ENCODE measurements at places on chromosomes 7 and 10.

DNA sequence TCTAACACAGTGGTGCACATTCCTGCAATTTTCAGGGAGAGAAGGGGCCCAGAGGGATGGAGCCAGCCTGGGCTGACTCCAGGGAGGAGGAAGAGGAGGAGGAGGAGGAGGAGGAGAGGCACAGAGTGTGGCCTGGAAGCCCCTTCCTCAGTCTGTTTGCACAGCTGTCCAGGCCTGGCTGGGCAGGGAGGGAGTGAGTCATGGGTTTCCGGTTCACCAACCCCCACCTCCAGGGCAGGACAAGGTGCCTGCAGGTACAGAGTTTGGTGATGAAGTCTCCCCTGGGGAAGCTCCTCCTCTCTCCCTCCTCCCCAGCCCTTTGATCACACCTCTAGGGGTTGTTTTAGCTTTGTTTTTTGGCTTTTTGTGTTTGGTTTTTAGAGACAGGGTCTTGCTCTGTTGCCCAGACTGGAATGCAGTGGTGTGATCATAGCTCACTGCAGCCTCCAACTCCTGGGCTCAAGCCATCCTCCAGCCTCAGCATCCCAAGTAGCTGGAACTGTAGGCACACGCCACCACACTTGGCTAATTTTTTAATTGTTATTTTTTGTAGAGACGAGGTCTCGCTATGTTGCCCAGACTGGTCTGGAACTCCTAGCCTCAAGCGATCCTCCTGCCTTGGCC lies 77.5 kb upstream of the CUX1 start:
- no peak for DNase-seq

DNA sequence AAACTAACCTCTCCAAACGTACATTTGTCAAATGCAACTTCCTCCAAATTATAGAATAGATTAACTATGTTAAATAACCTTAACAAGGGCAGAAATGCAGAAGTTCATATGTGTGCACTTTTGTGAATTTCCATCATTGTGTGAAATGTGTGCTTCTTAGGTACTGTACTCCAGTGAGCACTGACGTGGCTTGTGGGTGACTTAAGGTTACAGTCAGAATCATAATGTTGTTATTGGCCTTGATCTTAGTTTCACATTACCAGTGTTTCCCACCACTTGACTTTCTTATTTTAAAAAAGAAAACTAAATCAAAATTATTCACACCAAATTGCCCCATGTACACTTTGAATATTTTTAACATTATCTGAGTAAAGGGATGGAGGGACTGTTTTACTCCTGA lies 155.1 kb upstream of the FZD8 start:
- DNase-seq = no peak

- DNase-seq = peak; percentile 90
Observed at GRCh38 chr10:5623081-5623748, 43.2 kb downstream of the ASB13 start.

DNA sequence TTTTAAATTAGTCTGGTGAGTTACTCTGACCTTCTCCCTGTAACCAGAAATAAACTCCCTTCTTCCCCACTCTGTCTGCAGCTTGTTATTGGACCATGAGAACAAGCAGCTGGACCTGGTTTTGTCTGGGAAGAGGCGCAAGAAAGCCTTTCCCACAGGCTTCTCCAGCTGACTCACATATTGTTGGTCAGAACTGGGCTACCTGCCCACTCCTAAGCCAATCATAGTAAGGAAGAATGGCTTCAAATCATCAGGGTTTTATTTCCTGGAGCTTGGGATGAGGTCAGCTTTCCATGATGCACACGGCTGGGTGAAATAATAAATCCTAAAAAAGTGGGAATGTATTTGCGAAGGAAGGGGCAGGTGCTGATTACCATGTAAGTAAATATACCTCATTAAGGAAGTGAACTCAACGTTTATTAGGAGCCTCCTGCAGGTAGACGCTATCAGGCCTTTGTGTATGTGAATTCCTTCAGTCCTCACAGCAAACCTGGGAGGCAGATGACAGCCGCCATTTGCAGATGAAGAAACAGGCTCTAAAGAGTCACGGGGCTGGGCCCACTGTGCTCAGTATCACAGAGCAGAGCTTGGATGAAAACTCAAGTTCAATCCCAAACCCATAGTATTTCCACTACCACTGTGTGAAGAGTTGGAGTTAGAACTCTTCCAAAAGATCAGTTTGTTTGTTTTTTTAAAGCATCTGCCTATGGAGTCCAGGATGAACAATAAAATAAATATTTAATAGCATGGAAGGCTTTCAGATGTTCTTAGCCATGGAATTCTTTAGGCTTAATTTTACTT lies 32.8 kb downstream of the IL15RA start:
- DNase-seq = peak; percentile 93

GRCh38 chr7:151320263-151320845 lies 21.3 kb upstream of the NUB1 start:
- no peak for DNase-seq

DNA sequence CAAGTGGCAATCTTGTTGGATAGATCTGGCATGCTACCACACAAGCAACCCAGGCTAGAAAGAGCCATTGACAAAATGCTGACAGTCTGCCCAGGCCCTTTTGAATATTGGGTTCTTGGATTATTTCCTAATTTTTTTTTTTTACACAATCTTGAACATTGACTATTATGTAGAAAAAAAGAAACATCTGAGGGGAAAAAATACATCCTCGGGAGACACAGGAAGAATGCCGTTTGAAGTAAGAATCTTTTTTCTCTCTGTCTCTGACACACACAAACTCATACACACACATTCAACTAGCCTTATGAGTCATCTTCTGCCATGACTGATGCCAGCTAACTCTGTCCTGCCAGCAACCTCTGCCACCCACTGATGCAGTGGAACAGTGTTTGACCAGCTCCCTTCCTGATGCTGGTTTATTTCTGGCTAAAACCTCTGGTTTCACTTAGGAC lies 47.2 kb downstream of the SORBS1 start:
- peak; percentile 68 for DNase-seq

GRCh38 chr10:1644191-1644711 lies 93.1 kb downstream of the ADARB2 start:
- DNase-seq = no peak

DNA sequence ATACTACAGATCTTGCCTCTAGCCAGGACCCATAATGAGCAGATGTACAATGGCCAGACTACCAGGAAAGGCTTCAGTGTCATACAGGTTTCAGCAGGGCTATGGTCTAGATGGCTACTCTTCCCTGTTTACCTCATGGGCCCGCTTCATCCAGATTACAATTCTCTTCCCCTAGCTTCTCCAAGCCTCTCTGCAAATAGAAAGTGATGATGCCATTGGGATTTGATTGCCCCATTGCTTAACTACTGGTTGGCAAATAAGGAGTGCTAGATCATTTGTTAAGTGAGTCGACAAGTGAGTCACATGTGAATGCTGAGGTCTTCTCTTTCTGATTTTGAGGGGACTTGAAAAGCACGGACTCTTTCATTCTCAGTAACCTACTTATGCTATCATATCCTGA lies 361.5 kb upstream of the LRRTM3 start:
- no peak for DNase-seq

DNA sequence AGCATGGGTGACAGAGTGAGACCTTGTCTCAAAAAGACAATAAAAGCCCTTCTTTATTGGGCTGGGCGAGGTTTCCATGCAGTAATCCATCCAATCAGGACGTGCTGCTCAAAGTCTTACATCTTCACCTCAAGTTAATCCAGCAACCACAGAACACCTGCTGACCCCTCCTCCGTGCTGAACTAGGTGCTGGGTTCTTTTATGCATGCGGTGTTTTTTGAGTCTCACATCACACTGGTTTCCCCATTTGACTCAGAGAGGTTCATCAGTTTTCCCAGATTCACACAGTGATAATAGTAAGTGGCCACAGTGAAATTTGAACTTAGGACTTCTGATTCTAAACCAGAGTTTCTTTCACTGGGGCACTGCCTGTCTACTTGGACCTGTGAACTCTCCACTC lies 58.3 kb upstream of the GTF2I start:
- DNase-seq = no peak

- no peak for DNase-seq
Observed at GRCh38 chr10:46012746-46013145, 17.7 kb downstream of the NCOA4 start.

- DNase-seq = no peak
Observed at GRCh38 chr7:1259621-1260243, 27.1 kb downstream of the UNCX start.

DNA sequence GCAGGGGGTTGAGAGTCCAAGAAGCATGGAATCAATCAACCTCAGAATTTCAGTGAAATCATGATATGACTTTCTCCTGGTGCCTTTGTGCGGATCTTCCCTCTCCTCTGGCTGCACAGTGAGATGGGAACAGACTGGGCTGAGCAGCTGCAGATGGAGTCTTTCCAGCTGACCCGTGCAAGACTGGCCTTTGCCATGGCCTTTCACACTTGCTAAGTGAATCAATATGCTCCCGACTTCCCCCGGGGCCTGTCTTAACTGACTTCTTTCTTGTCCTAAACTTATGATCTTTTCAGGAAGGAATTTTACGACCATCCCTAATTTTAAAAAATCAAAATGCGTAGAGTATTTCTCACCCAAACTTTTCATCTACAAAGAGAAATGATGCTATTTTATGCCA lies 469.9 kb downstream of the GALNT17 start:
- no peak for DNase-seq

- no peak for DNase-seq
Observed at GRCh38 chr7:140889645-140890044, 35.1 kb downstream of the BRAF start.

GRCh38 chr7:45687721-45688120 lies 113.6 kb downstream of the ADCY1 start:
- DNase-seq = no peak

- no peak for DNase-seq
Observed at GRCh38 chr7:95550546-95550945, 45.8 kb downstream of the PDK4 start.

GRCh38 chr7:138838166-138838565 lies 40.2 kb upstream of the ATP6V0A4 start:
- DNase-seq = no peak

- DNase-seq = no peak
Observed at GRCh38 chr7:73448609-73449008, 15.0 kb downstream of the FZD9 start.

DNA sequence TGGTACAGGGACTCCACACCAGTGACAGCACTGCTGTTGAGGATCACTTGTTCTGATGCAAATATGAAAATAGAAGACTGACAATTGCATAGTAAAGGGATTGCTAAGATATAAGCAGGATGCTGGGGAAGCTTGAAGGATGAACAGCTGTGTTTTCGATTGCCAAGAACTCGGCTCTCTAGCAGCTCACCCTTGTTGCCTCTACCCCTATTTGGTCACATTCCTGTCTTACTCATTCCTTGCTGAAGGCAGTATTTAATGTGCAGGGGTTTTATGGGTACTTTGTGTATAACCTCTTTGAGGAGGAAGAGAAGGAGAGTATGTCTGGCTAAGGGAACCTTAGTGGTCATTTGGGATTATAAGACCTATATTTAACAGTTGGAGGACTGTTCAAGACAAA lies 218.8 kb downstream of the AUTS2 start:
- no peak for DNase-seq

- peak; percentile 33 for DNase-seq
Observed at GRCh38 chr7:39184391-39184790, 206.7 kb downstream of the POU6F2 start.

DNA sequence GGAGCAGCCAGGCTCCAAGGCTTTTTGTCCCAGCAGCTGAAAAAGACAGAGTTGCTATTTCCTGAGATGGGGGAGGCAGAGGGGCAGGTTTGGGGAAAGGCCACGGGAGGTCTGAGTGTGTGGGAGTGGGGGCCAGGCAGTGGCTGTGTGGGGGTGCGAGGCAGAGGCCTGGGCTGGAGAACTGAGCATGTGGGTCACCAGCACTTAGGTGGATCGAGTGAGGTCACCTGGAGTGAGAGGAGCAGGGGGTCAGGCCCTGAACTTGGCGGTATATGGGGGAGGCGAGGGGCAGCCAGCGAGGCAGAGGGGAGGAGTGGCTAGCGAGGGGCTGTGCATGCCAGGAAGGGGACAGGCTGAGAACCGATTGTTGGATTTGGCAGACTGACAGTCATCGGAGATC lies 28.4 kb downstream of the IQCE start:
- DNase-seq = no peak

DNA sequence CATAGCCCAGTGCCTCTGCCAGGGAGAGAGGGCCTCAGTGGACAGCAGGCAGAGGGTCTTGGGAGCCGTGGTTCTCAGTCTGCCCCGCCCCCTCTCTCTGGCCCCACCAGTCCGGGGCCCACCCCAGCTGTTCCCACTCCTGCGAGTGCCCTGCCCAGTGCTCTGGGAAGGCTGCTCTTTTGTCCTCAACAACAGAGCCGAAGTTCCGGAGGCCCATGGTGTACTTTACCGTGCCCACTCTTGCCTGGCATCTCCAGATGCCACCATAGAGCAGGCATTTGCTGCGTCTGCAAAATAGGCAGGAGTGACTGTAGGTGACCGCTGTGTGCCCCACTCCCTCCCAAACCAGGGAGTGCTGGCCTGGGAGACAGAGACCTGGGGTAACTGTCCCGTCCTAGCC lies 29.3 kb upstream of the PCBD1 start:
- no peak for DNase-seq

DNA sequence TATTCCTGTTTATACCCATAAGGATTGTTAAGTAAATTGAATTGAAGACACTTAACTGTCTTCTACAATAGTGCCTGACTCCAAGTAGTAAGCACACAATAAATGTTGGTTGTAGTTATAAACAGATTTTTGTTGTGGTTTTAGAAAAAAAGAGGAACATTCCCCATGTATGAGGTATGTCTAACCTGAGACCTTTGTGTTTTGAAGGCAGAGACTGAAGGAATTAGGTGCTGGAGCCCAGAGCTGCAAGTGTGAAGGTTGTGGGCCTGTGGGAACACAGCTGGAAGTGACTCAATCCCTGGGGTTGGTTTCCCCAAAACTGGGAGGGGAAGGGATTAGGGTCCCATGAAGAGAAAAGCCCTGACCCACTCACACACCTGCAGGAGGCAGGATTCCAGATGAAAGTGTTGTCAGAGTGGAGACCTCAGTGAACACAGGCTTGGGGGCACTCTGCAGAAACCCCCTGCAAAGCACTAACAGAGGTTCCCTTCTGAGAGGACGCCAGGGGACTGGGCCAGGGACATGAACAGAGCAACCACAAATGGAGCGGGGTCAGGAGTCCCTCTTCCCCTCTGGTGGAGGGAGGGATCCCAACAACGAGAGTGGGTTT lies 265.1 kb upstream of the KLF14 start:
- DNase-seq = no peak

GRCh38 chr7:99839287-99840021 lies 11.6 kb downstream of the CYP3A43 start:
- peak; percentile 34 for DNase-seq

GRCh38 chr10:1536341-1536740 lies 201.0 kb downstream of the ADARB2 start:
- DNase-seq = no peak

DNA sequence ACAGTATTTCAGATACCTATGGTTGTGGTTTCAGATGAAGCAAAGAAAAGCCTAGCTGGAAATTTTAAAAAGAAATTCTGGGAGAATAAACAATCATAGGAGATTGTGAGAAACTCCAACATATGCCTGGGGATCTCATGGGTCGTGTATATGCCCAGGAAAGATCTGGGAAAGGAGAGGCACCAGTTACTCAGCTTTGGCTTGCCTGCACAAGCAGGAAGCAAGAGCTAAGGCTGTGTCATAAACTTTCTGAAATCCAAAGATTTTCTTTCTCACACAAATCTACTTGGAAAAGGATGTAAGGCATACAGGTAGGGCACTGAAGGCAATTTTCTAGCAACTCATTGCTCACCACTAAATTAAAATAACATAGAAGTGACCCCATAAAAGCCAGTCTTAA lies 373.6 kb downstream of the CDC14C start:
- no peak for DNase-seq
